Substantia nigra (tissue), 51 donors: ENCODE measurements at places on chromosomes 2 and 18.

- DNase-seq = peak; percentile 47
Observed at GRCh38 chr2:153478289-153479261, at the start of gene RPRM. Gene RPRM (minus strand): TSS chr2:153478762. CDS start chr2:153478565, 197 bp downstream.

- no peak for DNase-seq
Observed at GRCh38 chr18:48477348-48477747, 61.5 kb upstream of the CTIF start.

- DNase-seq = no peak
Observed at GRCh38 chr2:108589781-108590180, 55.5 kb downstream of the LIMS1 start.

GRCh38 chr2:231531466-231531865, 1.2 kb upstream of the NMUR1 start:
- no peak for DNase-seq

GRCh38 chr18:48915626-48916425, 34.9 kb downstream of the SMAD7 start:
- DNase-seq = no peak

DNA sequence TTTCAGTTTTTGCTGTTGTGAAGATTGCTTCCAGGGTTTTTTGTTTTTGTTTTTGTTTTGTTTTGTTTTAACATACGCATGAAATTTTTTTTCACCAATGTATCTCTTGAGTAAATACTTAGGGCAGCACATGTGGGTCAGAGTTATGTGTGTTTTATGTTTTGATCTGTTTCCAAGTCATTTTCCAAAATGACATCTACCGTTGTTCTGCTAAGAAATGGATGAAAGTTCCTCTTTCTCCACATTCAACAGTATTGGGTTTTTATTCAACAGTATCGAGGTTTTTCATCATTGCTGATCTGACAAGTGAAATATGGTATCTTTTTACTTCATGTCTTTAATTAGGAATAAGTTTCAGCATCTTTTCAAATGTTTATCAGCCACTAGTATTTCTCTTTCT, 16.7 kb downstream of the RNF144A start:
- DNase-seq = no peak

- DNase-seq = no peak
Observed at GRCh38 chr2:220029013-220029412, 401.6 kb downstream of the SLC4A3 start.

GRCh38 chr2:231710799-231711676, 2.7 kb downstream of the PTMA start:
- no peak for DNase-seq

- no peak for DNase-seq
Observed at GRCh38 chr2:196143730-196144131, 27.6 kb downstream of the STK17B start.

GRCh38 chr2:105584435-105585010, 160.2 kb upstream of the NCK2 start:
- DNase-seq = no peak

- no peak for DNase-seq
Observed at GRCh38 chr2:9228088-9228751, 21.6 kb downstream of the ASAP2 start.

DNA sequence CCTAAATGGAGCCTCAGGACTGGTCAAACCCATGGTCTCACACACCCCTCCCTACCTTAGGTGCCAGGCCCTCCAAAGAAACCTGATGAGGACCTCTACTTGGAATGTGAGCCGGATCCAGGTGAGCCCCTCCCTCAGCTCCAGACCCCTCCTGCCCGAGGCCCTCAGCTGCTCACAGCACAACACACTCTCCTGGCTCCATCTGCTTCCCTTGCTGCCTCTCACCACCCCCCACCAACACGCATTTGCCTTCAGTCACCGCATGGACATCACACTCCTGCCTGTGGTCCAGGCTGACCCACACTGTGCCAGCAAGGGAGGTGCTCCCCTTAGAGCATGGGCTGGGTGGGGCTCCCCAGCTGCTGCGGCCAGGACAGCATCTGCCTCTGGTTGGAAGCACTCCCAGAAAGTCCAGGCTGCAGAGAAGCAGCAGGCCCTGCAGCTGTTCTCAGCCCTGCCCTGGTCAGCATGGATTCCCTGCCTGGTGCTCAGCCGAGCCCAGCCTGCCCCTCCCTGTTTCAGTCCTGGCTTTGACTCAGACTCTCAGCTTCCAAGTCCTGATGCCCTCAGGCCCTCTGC, 15.1 kb downstream of the SH2D6 start:
- DNase-seq = peak; percentile 81

DNA sequence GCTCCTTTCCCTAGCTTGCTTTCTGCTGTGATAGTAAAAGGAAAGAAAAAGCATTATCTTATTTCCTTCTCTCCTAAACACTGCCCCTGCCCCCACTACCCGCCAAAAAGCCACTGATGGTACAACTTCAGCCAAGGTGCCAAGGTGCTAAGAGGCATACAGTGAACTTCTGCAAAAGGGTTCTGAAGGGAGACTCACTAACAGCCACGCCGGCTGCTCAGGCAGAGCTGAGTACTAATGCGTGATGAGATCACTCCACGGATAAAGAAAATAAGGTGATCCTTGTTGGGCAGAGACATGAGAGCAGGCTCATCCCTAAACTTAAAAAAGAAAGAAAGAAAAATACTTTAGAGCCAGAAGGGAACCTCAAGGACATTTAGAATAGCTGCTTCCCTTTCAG, 60.5 kb upstream of the PXDN start:
- DNase-seq = no peak

DNA sequence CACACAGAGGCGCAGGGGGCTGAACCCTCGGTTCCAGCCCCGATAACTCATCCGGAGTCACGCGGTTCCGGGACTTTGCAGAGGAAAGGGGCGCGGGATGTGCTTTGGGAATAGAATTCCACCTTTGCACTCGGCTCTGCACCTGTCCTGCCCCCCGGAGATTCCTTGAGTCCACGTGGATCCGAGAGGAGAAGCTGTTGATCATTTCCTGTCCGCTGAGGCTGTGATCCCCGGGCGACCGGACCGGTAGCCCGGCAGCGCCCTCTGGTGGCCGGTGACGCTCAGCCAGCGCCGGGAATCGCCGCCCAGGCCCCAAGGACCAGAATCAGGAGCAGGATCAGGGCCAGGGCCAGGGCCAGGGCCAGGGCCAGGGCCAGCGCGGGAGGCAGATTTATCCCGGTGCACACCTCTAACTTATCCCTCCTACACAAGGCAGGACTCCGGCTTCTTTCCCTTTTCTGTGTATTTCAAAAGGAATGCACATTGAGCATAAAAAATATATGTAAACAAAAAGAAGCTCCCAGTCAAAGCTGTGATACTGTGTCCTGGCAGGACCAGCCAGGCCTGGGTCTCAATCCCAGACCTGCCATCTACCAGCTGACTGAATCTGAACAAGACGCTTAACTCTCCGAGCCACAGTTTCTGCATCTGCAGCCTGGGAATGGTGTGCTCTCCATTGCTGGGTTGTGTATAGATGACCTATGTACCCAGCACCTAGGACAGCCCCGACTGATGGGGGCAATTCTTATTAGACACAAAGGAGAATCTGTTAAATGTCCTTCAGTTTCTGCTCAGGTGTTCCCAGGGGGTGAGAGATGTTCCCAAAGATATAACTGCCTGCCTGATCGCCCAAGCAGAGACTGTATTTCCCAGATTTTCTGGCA, 8.5 kb upstream of the SPATA3 start:
- DNase-seq = peak; percentile 65

DNA sequence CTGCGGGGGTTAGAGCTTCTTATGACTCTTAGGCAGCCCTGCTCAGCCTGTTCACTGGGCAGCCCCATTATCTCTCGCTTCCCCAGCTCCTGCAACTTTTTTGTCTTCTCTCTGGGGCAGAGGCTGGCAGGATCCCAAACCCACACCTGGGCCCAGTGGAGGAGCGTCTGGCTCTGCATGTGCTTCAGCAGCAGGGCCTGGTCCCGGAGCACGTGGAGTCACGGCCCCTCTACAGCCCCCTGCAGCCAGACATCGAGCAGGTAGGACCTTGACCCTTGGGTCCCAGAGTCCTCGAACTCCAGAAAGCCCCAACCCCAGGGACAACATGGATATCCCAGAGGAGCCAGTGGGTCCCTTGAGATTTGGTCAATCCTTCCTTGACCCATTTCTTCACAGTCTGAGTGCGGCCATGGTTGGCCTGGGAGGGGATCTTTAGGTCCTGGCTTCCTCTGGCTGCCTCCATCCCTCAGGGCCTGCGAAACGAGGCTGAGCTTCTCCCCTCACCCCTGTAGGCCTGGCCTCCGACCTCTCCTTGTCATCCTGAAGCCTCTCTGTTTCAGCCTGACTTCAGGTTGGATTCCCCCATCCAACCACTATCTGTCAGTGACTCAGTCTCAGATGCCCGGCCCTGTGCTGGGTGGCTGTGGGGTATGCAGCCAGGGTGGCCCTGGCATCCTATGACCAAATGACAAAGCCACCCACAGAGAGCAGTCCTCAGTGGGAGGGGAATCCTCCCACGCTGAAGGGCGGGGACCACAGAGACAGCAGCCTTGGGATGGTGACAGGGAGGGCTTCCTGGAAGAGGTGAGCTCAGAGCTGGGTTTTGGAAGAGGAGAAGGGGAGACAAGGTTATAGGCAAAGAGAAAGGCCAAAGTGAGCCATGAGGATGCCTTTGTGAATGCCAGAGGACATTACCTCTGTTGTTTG, 214.2 kb downstream of the DYSF start:
- DNase-seq = no peak

- DNase-seq = no peak
Observed at GRCh38 chr2:113060796-113061195, 1.8 kb downstream of the IL36RN start.

DNA sequence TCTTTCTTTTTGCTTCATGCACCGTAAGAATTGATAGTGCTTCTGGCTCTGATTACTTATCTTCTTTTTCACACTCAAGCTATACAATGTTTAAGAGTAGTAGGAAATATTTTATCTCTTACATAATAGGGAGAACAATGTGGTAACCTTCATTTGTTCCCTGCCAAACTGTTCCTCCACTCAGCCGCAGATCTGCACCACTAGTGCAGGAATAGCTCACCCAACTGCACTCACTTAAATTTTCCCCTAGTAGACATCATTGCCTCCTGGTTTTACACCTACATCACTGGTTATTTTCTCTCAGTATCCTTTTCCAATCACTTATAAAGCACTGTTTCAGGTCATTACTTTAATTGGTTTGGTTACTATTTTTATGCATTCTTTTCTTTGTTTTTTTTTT, 283.5 kb upstream of the ZNF804A start:
- no peak for DNase-seq

- no peak for DNase-seq
Observed at GRCh38 chr2:157326698-157327097, 1.1 kb upstream of the ERMN start.

- no peak for DNase-seq
Observed at GRCh38 chr2:239389414-239390329, 11.1 kb downstream of the HDAC4 start.

DNA sequence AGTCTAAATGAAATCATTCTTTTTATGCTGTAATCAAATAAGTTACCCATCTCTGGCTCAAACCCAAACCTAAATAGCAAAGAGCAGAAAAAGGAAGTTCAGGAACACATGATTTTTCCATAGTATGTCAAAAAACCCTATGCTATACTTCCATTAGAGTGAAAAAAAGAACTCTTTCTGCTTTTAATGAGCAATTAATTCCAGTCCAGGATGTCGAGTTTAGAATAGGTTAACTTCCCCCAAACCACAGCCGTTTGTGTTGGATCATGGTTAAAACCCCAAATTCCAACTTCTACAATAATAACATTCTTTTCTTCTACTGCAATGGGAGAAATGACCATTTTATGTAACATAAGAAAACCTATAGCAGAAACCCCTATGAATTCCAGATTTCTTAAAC, 171.1 kb upstream of the NRP2 start:
- DNase-seq = no peak

DNA sequence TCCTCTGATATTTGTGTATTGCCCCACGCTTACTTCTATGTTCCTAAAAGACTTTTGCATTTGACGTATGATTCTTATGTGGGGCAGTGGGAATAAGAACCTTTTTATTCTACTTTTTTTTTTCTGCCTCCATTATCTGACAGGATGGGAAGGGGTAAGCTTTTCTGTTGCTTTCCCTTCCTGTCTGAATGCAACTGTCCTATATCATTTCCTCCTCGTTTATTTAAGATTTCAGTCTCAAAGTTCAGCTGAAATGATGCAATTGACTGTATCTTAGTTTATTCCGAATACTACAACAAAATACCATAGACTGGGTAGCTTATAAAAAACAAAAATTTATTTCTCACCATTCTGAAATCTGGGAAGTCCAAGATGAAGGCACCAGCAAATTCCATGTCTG, 24.1 kb upstream of the HNMT start:
- DNase-seq = no peak

DNA sequence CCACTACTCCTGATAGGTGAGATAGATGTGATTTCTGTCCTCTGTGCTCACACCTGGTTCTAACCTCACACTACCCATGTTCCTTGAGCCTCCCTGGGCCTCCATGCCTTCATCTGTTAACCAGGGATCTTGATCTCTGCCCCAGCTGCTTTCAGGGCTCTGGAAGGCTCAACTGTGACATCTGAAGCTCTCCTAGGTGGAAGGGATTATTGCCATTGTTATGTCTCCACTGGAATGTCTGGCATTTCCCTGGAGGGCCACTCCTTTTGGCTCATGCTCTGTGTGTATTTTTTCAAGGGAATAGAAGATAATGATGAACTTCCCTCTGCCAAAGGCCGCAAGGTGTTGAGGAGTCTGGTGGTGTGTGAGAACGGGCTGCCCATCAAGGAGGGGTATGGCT, 41.2 kb downstream of the PCARE start:
- DNase-seq = no peak

DNA sequence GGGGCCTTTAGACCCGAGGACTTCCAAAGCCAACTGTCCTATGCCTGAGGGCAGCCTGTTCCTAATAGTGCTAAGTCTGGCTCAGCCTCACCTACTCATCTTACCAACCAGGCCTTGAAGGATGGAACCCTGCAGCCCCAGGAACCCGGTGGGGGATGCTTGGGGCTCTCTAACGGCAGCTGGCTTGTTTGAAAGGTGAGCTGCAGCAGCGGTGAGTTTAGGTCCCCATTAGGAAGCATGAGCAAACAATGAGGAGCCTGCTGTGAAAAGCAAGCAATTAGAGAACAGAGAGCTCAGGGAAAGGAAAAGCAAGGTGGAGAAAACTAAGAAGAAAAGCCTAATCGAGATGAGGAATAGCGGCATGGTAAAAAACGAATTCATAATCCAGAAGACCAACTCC, 39.9 kb downstream of the SP110 start:
- DNase-seq = no peak

DNA sequence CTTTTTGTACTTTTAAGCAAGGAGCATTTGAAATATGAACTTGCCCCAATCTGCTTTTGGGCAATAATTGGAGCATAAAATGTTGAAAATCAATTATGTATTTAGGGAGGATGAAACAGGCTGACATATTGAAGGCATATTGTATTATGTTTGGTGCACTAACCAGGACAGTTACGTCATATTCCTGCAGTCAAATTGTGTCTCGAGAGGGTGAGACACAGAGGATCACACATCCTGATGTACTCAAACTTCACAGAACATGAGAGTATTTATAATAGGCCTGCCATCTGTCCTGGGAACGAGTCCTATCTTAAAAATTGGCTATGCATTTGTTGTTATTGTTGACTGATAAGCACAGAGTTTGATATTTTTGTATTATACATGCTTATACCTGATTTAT, 44.7 kb downstream of the TANC1 start:
- no peak for DNase-seq

- DNase-seq = no peak
Observed at GRCh38 chr18:3916082-3916481, 466.1 kb downstream of the TGIF1 start.
